WERI-Rb-1 (cell line): ENCODE measurements at places on chromosomes 6 and 20.

GRCh38 chr6:42260396-42260888 lies 42.8 kb upstream of the MRPS10 start:
- peak; percentile 91 for DNase-seq

- no peak for DNase-seq
Observed at GRCh38 chr6:170186006-170186935, 104.6 kb downstream of the DLL1 start.

- no peak for DNase-seq
Observed at GRCh38 chr6:65116326-65116725, 590.7 kb downstream of the EYS start.

- no peak for DNase-seq
Observed at GRCh38 chr6:16993396-16993795, 108.5 kb upstream of the STMND1 start.

DNA sequence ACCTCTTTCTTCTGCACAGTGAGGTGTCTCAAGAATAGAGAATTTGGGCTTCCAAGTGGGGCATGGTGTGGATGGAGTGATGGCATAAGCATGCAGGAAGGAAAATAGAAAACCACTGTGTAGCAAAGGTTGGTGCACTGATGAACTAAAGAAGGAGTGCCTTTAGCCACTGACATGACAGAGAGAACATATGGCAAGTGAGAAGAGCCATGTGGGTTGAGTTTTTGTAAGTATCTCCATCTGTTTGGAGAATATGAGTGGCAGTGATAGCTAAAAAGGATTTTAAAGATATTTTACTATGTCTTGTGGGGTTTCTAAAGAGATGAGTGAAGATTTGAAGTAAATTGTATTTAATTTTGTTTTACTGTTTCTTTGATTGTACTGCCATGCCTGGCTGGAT lies 160.5 kb upstream of the GRIK2 start:
- DNase-seq: no peak

DNA sequence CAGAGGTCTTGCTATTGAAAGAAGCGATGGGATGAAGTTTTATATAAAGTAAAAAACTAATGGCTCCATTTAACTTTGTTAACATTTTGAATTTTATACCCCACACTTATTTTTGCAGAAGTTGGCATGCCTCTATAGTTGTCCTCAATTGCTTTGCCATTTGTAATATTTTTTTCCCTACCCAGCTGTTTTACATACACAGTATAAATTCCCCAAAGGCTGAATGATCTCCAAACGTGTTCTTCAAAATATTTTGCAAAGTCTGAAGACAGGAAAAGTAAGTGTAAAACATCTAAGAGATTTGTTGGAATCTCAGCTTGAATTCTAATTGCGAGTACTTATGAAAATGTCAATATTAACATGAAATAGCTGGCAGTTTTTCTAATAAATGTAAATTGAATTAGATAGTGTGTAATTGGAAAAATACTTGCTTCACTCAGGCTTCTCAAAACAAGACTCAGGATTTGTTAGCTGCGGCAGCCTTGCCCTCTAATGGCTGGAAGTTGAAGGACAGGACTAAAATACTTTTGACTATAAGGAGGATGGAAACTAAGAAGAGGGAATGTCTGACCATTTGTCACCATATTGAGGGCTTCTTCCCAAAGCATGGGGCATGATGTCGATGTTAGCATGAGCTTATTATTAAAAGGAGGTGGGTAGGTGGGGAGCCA lies 226.8 kb downstream of the UST start:
- peak; percentile 14 for DNase-seq

DNA sequence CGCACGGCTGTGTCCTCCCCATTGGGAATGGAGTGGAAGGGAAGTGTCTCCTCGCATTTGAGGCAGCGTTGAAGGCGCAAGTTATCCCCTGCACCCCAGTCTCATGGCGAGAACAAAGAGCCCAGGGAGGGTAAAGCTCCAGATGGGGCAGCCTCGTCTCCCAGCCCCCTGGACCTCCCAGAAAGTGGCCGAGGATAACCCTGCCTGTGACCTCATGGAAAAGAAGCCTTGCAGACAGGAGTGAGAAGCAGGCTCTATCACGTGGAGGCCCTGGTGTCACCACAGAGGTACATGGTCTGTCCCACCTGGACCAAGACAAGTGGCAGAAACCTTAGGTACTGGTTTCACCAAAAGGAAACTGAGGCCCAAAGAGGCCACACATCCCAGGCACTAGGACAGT lies 134.8 kb upstream of the RPS6KA2 start:
- DNase-seq: no peak

DNA sequence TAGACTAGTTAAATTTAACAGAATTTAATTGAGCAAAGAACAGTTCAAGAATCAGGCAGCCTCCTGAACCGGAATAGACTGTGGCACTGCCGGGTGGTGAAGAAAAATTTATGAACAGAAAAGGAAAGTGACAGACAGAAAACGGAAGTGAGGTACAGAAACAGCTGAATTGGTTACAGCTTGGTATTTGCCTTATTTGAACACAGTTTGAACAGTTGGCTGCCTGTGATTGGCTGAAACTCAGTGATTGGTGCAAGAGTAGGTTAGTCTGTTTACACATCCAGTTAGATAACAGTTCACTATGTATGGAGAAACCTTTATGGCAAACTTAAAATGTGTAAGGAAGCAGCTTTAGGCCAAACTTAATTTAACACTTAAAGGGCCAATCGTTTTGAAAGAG lies 116.0 kb upstream of the CITED2 start:
- DNase-seq: no peak

GRCh38 chr6:163380216-163380615 lies 34.3 kb upstream of the QKI start:
- no peak for DNase-seq
